ENCODE measurements at places on chromosomes 11 and 22.
A peak's percentile ranks its signal among the peaks of the same experiment; 100 is the strongest.

GRCh38 chr22:26476705-26477340 is 6.8 kb downstream of the HPS4 start:
- DNase-seq: no peak

- no peak for DNase-seq
Measured at GRCh38 chr11:9380773-9381172, 3.7 kb upstream of the IPO7 start.

- DNase-seq: no peak
Measured at GRCh38 chr22:47210112-47210657, 447.7 kb downstream of the TBC1D22A start.

- DNase-seq: no peak
Measured at GRCh38 chr22:17575681-17576080, 12.4 kb downstream of the SLC25A18 start.

DNA sequence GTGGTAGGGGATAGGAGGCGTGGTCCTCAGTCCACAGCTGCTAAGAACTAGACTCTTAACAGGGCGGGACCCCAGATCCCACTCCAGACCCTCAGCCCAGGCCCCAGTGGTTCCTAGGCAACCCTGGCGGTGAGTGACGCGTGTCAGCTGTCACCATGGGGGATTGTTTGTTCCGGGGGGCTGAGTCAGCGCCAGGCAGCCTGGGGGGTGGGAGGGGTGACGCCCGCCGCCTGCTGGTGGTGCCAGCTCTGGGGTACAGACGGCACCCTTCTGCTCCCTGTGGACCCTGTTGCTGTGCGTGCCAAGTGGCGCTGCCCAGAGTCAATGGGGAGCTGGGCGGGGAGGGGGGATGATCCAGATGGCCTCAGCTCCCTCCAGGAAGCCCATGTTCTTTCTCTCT is 2.5 kb downstream of the CNIH2 start:
- DNase-seq: no peak

GRCh38 chr11:63243533-63243932 is at the start of gene SLC22A25:
SLC22A25 (minus strand) TSS chr11:63243599; CDS start chr11:63229652, 13,947 bp downstream.
- no peak for DNase-seq

DNA sequence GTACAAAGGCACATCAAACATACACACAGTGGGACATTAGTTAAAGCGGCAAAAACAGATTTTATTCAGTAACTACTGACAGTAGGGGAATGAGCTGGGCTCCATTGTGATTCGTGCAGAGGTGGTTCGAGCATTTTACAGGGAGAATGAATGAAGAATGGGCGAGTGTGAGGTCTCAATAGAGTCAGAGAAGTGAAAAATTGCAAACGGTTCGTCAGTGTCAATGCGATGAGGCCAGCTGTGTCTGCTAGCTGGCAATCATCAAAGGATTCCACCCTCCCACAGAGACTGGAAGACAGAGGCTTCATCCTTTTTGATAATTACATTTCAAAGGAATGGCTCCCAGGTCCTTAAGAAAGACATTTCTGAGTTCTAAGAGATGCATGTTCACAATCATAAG is 17.4 kb downstream of the OR4D9 start:
- DNase-seq: no peak

DNA sequence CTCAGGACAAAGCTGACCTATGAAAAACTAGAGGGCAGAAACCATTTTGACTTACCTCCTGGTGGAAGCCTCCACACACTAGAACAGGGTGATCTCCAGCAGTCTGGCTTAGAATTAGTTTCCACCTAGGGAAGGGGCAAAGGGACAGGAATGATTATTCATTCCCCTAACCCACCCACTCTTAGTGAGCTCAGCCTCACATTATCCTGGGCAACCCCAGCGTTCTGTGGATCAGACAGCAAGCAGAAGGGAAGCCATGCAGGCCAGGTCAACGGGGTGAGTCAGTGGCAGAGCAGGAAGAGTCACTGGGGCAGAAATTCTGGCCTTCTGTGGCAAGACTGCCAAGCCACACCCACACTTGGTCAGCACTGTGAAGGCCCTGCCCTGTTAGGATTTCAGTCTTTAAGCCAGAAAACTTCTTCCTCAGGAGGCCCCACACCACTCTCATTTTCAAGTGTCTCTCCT is 10.5 kb downstream of the NUMA1 start:
- DNase-seq: peak; percentile 48

GRCh38 chr11:61961570-61962212 is 5.7 kb downstream of the FTH1 start:
- DNase-seq: no peak

DNA sequence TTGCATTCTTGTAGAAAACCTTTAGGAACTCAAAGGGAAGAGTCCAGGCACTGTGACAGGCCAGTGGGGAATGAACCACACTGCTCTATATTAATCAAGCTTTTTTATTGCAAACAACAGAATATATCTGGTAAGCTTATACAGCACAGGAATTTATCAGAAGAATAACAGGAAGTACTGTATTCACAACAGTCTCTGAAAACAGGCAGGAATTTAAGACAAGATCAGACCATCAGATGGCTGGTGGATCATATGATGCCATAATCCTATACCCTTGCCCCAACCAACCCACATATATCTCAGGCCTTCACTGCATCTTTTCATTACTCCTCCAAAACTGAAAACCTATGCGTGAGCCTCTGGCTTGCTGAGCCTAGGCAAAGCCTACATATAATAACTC is 1.0 kb upstream of the HTATIP2 start:
- no peak for DNase-seq

- DNase-seq: no peak
Measured at GRCh38 chr22:28909375-28909774, 26.0 kb downstream of the ZNRF3 start.

GRCh38 chr11:30608534-30608933 is 22.4 kb upstream of the MPPED2 start:
- DNase-seq: no peak

DNA sequence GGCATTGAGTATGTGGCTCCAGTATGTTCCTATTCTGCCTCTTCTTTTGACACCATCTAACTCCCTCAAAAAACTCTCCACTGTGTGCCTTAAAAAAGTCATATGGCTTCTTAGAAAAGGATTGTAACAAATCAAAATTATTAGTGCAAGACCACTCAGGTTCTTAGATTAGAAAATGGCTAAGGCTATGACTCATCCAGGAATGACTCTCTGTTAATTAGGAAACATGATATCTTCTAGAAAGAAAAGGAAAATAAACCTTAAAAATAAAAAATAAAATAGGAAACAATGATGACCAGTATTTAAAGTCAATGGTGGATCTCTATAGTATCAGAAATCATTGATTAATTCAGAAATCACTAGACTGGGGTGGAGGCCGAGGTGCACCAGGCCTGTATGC is 21.7 kb downstream of the SLC25A17 start:
- no peak for DNase-seq

- DNase-seq: no peak
Measured at GRCh38 chr22:19819208-19819910, 35.3 kb downstream of the GNB1L start.

GRCh38 chr11:111944651-111945051 is 7.5 kb downstream of the DIXDC1 start:
- no peak for DNase-seq

- no peak for DNase-seq
Measured at GRCh38 chr22:21719024-21719423, 16.6 kb downstream of the YPEL1 start.

DNA sequence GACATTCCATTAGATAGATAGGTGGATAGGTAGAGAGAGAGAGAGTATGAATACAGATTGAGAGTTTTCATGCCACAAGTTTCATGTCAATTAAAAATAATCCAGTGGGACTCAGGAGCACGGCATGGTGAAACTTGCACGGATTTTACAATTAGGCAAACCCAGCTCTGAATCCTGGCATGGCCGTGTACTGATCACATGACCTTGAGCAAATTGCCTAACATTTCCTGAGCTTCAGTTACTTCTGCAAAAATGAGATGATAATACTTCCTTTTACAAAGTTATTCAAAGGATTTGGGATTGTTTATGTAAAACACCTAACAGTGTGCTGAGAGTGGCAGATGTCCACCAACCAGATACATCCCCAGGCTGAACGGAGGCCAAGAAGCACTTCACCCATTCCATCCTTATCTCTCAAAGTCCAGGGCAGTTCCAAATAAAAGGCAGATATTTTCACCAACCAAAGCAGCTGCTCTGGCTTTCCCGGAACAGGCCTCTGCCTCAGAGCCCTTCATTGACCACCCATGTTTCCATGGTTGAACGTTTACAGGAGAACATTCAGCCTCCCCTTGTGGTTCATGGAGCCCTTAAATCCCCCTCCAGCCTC is 17.9 kb downstream of the APLNR start:
- DNase-seq: no peak

- DNase-seq: no peak
Measured at GRCh38 chr11:37110385-37110784, 512.3 kb upstream of the RAG2 start.

- no peak for DNase-seq
Measured at GRCh38 chr11:126489836-126490660, 134.6 kb downstream of the ST3GAL4 start.

DNA sequence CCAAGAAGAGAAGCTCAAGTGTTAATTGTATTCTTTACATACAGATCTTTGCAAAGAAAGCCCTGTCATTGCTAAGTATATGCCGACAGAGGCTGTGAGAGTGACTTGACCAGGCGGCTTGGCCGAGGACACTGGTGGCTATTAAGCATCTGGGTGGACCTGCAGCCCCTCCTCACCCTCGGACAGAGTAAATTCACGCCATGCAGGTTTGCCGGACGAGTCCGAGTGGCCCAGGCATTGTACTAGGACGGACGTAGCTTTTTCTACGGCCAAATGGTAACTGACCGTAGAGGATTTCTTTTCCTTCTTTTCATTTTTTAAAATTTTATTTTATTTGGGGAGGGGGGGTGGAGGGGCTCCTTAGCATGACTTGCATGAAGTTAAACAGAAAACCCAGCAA is 47.0 kb downstream of the KCNC1 start:
- DNase-seq: no peak

GRCh38 chr11:59866836-59867235 is 549 bp upstream of the TCN1 start:
- DNase-seq: no peak

All from NK-92 treated with Interleukin-12 subunit alpha and Interleukin-12 subunit beta, amount 100 ng/mL, for 24 hours (cell line).